ENCODE measurements at places on chromosomes 16 and 17.

GRCh38 chr17:8976638-8977037, 11.1 kb upstream of the PIK3R5 start:
- DNase-seq, result no peak

DNA sequence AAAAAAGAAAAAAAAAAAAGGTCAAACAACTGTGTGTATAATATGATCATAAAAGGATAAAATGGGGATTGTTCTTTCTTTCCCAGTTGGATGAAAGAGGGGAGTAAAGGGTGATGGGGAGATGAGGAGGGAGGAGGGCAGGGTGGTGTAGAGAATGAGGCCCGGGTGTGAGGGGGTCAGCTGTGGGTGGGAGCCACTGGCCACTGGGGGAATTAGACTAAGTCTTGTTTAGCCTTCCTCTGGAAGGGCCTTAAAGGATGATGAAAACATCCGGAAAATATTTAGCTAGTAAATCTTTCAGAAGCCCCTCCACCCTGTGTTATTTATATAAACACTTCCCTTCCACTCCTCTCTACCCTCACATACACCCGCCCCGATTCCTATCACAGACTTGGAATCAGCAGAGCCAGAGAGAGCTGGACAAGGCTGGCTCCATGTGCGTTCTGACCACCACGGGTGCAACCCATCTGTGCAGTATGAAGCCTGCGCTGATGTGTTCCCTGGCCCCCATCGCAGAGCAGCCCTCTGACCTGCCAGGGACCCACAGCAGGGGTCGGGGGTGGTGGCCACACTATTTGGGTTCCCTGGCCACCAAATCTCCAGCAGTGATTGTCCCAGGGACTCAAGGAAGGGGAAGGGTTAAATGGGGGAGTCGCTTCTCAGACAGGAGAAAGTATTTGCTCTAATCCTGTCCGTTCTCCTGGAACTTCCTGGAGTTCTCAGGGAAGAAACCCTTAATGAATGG, 72.7 kb downstream of the GAS7 start:
- no peak for DNase-seq

DNA sequence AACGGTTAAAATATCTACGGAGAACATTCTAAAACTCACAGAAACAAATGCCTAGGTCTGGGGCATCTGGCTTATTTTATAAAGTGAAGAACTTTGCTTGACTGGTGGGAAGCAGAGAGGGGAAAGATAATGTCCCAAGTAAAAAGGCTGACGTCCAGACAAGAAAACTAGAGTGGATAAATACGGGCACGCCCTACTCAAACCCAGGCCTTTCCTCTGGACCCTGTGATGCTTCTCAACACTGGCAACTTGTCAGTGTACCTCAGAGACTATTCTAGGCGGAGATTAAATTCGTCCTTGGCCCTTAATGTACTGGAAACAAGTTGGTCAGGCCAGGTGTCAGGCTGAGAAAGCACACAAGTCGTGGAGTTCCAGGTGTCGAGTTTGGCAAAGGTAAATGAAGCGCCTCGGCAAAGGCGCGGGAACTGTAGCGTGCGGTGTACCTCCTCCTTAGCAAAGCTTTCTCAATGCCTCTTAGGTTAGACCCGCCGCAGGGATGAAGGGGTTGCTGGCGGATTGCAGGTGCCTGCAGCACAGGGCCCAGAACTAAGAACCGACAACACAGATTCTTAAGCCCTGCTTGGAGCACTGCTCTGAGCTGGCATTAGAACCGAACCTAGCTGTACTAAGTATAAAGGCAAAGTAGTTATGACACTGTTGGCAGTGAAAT, 668 bp upstream of the UNK start:
- DNase-seq, result no peak

DNA sequence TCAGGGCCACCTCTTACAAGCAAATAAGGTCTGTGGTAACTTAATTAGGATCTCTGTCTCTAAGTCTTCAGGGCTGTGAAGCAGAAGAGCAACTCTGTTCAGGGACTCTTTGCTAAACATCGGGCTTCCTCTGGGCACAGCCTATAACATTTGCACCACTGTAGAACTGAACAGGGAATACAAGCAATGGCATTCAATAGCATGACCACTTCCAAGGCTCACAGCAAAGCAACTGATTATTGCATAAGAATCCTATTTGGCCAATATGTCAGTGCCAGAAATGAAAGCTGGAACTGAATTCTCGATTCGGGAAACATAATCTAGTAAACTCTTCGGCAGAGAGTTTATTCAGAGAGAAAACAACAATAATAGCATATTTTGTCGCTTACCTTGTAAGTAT, 92.2 kb upstream of the AMZ2 start:
- no peak for DNase-seq

- no peak for DNase-seq
These were observed 176.2 kb upstream of the FOXF1 start for GRCh38 chr16:86334079-86334635.

DNA sequence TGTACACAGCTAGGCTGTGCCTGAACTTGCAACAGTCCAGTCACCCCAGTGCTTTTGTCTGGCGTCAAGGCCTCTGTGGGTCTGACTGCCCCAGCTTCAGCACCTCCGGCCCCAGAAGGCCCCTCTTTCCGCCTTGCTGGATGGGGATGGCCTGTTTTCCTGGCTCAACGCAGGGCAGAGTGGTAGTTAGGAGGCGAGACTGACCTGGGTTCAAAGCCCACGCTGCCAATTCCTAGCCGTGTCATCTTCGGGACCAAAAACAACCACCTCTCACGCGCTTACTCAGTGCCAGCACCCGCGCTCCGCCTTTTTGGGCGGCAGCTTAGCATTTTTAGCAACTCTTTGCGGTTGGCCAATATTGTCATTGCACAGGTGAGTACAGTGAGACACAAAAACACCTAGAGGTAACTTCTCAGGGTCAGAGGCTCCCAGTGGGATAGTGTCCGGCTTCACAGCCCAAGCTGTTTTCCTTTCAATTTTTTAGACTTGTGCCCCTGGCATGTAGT, 4.6 kb downstream of the MYBBP1A start:
- DNase-seq, result no peak

DNA sequence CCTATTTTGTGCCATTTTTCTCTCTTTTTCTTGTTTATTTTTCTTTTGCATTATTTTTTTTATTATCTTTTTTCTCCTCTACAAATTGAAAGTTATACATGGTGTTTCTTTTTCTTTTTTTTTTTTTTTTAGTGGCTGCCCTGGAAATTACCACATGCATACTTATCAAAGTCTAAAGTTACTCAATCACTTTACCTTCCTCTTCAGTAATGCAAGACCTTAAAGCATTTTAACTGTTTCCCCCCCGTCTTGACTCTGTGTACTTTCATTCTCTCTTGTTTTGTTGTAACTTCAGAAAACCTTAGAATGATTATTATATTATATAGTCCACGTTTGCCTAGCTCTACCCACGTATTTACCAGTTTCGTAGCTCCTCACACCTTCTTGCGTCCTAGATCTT, 33.3 kb upstream of the SMPD3 start:
- DNase-seq, result no peak

GRCh38 chr16:70706948-70707465, 21.2 kb upstream of the MTSS2 start:
- no peak for DNase-seq

DNA sequence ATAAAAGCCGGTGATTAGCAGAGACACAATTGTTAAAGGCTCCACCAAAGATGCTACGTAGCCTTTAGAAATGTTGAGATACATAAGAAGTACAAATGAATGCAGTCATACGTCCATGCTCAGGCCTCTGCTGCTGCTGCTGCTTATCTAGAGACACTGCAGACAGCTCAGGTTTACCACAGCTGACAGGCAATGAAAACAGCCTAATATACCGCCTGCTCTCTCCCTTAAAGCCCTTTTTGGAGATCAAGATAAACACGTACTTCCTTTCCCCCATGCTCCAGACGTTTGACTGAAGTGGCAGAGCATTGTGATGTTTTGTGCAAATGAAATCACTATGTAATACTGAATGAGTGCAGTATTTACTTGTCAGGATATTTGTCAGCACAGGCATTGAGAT, 185.3 kb downstream of the AATF start:
- DNase-seq, result no peak

DNA sequence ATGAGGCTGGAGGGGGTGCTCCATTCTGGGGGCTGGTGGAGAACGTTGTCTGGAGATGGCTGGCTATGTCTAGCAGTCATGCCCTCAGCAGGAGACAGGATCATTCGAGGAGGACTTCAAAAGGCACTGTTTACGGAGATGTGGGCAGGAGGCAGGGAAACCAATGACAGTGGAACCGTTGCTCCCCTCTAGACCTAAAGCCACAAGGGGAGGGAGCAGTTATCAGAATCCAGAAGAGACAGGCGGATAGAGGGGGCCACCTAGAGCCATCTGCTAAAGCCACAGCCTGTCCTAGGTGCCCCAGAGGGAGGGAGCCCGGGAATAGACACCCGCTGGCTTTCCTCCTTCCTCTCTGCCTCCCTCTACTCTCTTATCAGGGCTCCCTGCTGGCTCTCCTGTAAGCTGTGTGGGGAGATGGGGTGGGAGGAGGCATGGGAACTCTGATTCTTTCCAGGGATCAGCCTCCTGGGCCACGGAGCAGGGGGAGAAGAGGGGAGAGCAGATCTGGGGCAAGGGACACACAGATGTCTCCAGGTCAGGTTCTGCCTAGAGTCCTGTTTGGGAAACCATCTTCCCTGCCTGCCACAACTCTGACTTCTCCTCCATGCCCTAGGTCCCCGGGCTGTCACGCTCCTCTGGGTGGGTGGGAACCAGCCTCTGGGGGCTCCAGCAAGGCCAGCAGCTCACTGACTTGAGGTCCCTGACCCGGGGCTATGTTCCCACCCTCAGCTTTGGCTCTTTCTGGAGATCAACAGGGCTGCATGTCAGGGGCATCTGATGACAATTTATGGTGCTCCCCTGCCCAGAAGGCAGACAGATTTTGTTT, 42.3 kb downstream of the IRX3 start:
- DNase-seq, result no peak

- no peak for DNase-seq
These were observed 95.2 kb downstream of the ZDHHC7 start for GRCh38 chr16:84916178-84916577.

DNA sequence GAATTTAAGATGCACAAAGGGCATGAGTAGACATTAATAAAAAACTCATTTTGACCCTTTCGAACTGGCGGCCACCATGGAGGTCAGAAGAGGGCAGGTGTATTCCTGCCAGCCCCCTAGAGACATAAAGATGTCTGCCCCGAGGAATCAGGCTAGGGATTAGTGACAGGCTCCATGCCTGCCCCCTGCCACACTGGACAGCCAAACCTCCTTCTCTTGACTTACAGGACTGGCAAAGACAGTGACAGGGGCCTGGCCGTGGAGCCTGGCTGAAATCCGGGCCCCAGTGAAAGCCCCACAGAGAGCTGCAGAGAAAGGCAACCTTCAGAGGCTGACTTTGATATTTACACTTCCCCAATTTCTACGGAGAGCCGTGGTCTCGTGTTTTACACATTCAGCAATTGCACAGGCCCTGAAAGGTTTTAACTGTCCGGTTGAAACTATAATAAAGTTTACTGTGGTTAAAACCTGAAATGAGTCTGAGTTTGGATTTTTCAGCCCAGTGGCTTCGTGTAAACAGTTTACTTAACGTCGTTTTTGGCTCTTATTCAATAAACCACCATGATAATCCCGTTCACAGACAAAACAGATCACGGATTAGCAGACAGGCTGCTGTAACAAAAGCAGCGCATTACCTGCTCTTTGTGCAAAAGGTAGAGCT, 243.9 kb upstream of the MYOCD start:
- no peak for DNase-seq

DNA sequence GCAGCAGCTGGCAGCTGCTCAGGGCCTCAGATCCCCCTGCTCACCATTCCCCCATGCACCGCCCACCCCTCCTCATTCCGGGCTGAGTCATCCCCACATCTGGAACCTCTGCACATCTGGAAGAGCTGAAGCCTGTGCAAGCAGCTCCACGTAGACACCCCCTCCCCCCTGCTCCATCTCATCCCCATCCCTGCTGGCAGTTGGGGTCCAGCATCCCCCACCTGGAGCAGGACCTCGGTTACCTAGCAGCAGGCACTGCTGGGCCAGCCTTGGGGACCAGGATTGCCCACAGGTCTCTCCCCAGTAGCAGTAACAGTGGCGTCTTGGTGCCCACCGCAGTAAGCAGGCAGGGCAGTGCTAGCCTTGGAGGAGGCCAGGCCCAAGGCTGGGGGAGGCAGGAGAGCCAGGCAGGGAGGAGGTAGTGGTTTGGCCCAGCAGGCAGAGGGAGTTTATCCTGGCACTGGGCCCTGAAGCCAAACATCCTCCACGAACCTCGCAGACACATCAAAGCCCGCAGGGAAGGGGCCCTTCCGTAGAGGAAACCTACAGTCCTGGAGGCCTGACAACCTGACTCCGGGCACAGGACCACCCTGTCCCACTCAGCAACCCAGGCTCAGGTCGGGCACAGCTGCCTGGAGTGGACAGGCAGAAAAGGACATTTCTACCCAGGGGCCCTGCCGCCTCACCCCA, 7.7 kb upstream of the TMEM92 start:
- no peak for DNase-seq

DNA sequence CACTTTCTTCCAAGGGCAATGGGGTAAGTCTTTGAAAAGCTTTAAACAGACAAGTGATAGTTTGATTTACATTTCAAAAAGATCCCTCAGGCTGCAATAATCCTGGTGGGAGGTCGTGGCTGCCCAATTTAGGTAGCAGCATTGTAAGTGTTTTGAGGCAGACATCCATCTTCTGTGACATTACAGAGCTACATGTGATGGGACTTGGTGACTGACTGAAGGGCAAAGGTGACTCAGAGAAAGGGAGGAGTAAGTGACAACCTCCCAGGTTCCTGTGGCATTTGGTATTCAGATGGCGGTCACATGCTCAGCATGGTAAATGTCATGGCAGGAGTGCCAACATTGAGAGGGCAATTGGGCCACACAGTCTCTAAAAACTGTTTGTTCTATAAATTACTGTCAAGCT, 26.5 kb downstream of the STAT3 start:
- DNase-seq, result no peak

GRCh38 chr17:43891851-43892646, 15.3 kb downstream of the MPP2 start:
- DNase-seq, result no peak

DNA sequence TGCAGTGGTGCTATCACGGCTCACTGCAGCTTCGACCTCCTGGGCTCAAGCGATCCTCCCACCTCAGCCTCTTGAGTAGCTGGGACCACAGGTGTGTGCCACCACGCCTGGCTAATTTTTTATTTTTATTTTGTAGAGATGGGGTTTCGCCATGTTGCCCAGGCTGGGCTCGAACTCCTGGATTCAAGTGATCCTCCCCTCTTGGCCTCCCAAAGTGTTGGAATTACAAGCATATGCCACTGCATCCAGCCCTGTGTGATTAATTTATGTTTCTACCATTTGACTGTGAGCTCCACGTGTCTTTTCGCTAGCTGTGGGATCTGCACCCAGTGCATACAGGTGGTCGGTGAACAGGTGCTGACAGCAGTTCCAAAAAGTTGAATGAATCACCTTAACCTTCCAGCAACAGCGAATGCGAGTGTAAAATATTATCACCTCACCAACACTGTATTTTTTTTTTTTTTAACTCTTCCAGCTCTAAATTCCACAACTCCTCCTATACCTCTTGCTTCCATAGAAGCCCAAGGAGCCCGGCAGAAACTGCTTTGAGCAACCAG, 484 bp upstream of the NUDT7 start:
- DNase-seq, result no peak
